ENCODE measurements at places on chromosomes 13 and 19.

- no peak for DNase-seq
These were observed 18.2 kb downstream of the CRX start for GRCh38 chr19:47839913-47840312.

- peak; percentile 76 for DNase-seq
These were observed 607 bp upstream of the SYNE4 start for GRCh38 chr19:36009220-36009619.

DNA sequence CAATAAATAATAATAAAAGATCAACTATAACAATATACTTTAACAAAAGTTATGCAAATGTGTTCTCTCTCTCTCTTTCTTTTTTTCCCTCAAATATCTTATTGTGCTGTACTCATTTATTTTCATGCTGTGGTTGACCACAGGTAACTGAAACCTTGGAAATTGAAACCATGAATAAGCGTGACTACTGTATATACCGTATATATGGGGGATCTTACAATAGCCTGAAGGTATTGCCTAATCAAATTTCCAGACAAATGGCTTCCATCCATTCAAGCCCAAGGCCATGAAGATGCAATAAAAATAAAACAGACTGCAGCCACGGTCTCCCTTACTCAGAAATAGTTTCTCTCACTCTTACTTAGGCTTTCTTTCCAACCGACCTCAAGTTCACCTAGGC lies 98.3 kb downstream of the SLITRK6 start:
- DNase-seq = no peak

DNA sequence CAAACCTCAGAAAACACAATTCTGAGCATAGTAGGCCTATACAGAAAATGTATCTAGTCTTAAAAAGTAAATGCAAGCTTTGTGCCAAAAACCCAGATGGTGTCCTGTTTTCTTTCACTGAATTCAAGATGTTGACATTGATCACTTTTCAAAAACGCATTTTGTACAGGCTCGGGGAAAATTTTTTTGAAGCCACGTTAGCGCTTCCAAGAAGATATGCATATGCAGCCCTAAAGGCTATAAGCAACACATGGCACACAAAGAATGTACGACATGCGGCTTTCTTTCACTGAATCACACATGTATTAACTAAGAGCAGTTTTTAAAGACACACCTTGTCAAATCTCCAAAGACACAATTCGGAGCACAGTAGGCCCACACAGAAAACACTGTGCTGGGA lies 115.4 kb downstream of the MRPL57 start:
- no peak for DNase-seq

DNA sequence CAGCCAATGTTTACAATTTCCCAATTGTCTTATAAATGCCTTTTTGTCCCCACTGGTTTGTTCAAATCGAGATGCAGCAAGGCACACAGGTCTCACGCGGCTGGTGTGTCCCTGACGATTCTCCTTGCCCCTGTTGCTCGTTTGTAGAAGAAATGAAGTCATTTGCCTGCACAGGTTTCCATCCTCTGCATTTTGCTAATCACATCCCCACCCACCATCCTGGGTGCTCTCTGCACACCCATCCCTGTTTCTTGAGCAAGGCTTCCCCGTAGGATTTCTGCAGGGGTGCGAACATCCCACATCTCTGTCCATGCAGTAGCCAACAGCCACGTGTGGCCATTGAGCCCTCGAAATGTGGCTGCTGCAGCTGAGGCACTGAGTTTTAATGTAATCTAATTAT lies 59.8 kb upstream of the SOX1 start:
- no peak for DNase-seq

DNA sequence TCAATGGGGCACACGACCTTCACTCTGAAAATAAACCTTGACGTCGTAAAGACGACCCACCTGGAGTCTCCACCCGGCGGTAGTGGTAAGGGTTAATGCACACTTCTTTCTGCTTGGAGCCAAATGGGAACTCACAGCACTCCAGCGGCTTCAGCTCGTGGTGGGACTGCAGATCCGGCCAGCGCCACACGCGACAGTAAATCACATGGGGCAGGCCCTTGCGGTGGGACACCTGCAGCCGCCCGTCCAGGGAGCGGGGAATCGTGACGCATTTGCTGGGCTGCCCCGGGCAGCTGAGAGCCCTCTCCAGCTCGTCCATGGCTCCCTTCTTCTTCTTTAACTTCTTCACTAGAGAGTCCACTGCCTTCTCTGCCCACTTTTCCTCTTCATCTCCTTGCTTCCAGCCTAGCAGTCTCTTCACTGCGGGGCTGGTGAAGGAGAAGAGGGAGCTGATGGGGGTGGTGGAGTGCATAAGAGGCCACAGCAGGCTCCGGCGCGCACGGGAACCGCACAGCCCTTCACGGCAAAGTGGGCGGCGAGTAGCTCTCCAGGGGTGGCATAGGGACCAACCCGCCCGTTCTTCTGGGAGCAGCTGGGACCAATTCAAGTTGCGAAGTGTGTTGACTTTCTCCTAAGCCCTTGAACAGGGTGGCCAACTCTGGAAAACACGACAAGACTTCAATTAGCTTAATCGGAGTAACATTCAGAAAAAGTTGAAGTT lies 40.7 kb downstream of the SMAD9 start:
- no peak for DNase-seq

DNA sequence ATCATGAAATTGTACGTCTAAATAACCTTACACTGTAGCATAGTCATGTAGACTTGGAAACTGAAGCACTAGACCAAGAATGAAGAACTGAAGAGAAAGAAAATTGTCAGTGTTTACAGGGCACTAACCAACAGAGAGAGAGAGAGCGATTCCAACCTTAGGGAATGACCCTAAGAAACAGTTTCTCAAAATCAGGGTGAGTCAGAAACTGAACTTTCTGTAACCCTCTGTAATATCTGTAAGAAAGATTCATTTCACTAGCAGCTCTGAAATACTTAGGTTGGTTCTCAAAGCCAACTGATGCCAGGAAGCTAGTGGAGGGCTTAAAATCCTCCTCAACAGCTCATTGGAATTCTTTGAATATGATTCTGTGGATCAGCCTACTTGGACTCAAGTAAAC lies 936.9 kb downstream of the EFNB2 start:
- DNase-seq = no peak

GRCh38 chr13:100842136-100842535 lies 167.5 kb upstream of the TMTC4 start:
- no peak for DNase-seq

DNA sequence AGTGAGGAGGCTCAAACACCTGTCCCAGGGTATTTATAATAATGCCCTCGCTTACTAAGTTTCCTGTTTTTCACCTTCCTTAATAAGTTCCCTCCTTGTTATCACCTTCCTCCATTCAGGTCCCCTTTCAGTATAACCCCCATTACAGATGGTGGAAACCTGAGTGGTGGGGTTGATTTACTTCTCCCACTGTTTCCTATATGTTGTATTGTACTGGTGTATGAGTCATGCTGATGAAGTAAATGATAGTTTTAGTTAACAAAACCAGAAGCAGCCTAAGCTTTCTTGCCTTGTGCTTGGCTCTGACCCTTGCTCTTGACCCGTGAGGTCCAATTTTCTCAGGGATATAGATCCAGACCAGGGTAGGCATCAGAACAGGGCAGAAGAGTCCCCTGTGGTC lies 22.3 kb upstream of the TNFSF11 start:
- no peak for DNase-seq

Measured in stimulated activated CD4-positive, alpha-beta T cell treated with anti-CD3 and anti-CD28 coated beads, Interleukin-15, amount 100 ng/mL, for 24 hours (primary cell).